ENCODE measurements at places on chromosomes 16 and 17.

DNA sequence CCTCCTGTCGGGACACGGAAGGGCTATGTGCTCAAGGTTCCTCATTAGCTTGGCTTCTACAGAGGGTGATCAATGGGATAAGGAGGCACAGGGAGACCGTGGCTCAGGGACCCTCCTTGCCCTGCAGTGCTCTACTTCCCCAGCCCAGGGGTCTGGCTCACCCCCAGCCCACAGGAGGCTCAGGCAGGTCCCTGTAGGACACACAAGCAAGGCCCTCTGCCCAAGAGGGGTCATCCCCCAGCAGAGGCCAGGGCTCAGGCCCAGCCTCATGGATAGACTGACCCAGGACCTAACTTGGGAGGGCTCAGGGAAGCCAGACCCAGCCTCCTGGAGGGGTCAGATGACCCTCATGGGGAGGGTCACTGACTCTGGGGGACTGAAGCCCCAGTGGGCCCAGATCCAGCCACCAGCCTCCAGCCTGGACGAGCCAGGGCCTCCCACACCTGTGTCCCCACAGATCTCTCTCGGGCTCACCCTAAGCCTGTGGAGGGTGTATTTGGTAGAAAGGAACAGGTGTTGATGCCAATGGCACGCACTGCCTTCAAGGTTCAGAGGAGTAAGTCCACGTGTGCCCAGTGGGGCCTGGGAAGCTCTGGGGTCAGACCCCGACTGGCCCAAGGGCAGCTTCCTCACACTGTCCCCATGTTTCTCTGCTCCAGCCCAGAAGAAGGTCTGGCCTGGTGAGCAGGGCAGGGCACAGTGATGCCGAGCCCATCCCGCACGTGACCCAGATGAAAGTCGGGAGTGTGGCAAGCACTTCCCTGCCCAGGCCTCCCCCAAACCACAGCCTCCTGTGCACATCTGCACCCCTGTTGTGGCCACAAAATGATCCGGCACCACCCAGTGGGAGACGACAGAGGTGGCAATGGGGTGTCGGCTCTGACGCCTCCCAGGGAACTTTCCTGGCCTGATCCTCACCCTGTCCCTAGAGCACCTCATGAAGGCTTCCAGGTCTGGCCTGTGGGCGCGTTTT is 10.9 kb upstream of the KRTAP17-1 start:
- DNase-seq = no peak

DNA sequence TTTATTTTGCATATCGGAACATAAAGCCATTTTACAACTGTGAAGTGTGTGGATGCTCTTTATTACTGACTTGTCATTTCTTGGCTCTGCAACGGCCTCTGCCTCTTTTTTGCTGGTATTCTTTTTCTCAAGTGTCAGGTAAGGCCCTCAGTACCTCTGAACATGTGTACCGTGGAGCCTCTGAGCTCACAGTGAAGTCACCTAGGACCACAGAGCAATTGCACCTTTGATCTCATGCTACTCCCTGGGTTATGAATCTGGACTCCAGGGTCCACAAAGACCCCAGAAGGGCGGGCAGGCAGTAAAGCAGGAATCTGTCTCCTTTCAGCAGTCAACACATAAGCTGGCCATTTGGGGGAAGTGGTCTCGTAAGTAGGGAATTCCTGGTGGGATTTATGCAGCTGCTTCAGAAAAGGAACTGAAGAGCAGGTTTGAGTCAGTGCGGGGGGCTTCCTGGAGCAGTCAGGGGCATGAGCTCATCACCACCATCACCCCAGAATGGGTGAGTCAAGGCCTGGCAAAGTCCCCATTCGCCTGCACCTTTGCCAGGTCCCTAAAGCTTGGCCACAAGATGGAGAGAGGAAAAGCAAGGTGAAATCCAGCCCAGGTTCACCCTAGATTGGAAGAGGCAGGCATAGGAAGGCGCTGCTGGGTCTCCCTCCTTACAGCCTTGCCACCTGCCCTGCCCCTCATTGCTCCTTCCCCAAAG is 33.0 kb downstream of the TBX4 start:
- DNase-seq = no peak

DNA sequence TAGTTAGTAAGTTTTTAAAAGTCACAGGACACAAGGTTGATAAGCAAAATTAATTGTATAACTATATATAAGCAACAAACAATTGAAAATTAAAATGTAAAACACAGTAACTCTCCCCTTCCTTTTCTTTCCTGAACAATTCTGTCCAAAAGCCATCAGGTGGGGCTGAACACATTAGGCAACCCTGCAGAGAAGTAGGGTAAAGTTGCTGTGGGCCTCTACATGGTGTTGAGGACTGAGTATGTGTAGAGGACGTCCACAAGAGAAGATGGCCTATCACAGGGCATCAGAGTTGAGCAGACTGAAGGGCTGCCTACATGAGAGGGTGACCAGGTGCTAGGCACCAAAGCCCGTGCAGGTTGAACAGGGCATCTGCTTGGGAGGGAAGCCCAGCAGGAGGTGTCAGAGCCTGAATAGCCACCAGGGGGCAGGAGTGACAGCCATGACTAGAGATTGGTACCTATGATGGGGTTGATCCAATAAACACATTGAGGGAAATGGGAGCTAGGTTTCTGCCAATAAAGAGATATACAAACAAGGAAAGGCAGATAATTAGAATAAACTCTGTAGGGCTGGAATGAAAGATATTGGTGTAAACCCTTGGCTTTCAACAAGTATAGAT is 415.1 kb downstream of the NPIPA8 start:
- DNase-seq = peak; percentile 3

- DNase-seq = no peak
These were observed 207.0 kb downstream of the MSI2 start for GRCh38 chr17:57463103-57463885.

GRCh38 chr17:82497483-82498405 is 21.8 kb upstream of the FOXK2 start:
- DNase-seq = peak; percentile 19

- DNase-seq = no peak
These were observed 210.3 kb downstream of the SNX29 start for GRCh38 chr16:12186774-12187335.

DNA sequence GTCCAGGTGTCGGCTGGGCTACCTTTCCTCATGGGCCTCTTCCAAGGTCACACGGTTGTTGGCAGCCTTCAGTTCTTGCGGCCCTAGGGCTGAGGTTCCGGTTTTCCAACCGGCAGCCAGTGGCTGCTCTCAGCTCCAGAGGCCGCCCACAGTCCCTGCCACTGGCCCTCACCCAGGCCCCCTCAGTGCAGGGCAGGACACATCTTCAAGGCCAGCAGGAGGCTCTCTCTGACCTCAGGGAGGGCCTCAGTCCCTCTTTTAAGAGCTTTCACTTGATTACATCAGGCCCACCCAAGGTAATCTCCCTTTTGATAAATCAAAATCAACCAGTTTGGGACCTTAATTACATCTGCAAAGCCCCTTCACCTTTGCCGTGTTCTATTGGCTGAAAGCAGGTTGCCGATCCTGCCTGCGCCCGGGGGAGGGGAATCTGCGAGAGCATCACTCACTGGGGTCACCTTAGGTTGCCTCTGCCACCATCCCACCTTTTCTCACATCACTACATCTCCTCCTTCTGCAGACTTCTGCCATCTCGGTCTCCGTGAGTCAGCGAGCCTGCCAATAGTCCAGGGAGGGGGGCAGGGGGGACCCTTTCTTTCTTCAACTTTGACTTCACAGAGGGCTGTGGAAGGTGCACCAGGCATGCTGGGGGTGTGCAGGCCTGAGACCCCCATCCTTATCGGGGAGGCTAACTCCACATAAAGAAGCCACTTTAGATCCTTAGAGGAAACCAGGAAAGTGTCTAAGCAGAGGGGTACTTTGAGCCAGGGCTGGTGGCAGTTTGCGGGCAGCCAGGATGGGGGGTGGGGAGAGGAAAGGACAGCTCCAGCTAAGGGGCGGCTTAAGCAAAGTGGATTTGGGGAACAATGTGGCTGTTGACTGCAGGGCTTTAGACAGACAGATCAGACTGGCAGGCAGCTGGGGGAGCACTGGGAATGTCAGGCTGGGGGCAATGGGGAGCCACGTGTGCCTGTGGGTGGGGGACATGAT is 28.8 kb upstream of the NXPH3 start:
- DNase-seq = no peak

DNA sequence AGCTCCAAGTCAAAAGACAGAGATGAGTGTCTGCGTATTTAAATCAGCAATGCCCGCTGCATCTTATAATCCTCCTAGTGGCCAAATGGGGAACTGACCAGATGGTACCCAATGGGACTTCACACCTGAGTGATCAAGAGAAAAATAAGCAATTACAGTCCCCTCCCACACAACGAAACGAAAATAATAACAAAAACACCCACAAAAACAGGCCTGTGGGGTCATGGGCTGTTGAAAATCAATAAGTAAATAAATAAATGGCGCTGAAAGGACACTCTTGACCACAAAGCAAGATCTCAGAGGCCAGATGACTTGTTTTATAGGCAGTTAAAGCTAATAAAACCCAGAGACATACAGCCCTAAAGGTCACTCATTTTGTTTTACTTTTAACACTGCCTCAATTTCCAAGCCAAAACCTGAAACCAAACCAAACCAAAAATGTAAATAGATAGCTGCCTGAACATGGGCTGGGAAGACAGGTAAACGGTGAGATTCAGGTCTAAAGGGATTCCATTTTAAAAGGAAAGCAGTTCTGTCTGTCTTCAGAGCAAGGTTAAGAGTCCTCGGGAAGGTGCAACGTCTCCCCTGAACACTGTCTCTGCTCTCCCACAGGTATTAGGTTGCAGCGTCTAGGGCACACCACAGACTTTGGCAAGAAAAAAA is 1.3 kb downstream of the ZNF821 start:
- no peak for DNase-seq

DNA sequence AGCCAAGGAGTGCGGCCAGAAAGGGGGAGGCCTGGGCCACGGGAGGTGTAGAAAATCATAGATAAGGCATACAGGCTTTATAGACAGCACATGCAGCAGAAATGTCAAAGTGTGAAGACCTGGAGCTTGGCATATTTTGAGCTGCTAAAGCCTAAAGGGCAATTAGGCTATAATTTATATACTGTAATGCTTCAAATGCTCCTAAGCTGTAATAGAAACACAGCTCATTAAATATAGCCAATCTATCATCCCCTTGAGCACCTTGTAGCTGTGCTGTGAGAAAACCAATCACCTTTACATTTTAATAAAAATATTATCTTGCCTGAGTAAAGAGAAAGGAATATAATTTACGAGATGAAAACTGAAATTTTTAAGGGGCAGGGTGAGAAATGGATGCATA is 97.9 kb upstream of the NOG start:
- no peak for DNase-seq

GRCh38 chr16:711548-712320 is 3.2 kb upstream of the METRN start:
- peak; percentile 83 for DNase-seq

DNA sequence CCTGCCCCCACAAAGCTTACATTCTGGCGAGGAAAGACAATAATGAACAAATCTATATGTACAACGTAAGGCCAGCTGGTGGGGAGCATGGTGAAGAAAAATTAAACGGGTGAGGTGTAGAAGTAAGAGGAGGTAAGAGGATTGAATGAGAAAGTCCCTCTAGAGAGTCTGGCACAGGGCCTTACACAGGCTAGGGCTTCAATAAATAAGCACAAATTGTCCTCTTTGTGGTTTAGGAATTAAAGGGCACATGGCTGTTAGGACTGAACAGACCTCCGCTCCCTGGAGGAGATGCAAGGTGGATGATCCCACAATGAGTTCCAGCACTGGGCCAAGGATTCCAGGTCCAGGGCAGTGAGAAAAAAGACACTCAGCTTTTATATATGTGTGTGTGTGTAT is 43.1 kb upstream of the HAPSTR1 start:
- no peak for DNase-seq

GRCh38 chr17:74020522-74020921 is 183.0 kb upstream of the RPL38 start:
- no peak for DNase-seq

- no peak for DNase-seq
These were observed 30.8 kb downstream of the B9D1 start for GRCh38 chr17:19331543-19332245.

GRCh38 chr16:54930869-54931119 is 129 bp downstream of the IRX5 start:
- no peak for DNase-seq

- DNase-seq = no peak
These were observed 6.9 kb upstream of the KCNG4 start for GRCh38 chr16:84246679-84247077.

GRCh38 chr17:63439687-63440086 is 6.4 kb downstream of the CYB561 start:
- DNase-seq = no peak

DNA sequence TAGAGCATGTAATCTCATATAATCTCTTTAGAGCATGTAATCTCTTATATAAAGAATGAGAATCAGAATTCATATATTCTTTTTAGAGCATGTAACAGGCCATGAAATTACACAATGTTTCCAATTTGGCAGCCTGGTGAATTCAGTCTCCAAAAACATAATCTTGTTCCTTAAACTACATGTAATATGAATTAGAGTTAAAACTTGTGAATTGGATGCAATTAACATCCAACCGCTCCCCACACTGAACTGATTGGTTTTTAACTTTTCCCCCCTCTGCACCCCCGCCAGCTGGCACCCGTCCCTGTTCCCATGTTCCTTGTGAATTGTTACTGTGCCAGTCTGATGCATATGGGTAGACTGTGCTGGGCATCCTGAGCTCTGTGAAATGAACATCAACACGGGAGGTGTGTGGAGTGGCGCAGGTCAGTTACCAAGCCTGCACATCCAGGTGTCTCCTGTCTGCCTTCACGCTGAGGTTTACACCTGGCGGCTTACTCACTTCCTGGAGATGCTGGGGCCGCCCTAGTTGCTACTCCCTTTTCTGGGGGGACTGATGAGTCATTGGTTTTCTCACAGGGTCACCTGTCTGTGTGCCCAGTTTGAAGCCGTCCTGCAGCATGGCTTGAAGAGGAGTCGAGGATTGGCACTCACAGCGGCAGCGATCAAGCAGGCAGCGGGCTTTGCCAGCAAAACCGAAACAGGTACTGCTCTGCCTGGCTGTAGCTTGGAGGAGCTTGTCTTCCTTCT is 50.4 kb downstream of the SNX29 start:
- no peak for DNase-seq

DNA sequence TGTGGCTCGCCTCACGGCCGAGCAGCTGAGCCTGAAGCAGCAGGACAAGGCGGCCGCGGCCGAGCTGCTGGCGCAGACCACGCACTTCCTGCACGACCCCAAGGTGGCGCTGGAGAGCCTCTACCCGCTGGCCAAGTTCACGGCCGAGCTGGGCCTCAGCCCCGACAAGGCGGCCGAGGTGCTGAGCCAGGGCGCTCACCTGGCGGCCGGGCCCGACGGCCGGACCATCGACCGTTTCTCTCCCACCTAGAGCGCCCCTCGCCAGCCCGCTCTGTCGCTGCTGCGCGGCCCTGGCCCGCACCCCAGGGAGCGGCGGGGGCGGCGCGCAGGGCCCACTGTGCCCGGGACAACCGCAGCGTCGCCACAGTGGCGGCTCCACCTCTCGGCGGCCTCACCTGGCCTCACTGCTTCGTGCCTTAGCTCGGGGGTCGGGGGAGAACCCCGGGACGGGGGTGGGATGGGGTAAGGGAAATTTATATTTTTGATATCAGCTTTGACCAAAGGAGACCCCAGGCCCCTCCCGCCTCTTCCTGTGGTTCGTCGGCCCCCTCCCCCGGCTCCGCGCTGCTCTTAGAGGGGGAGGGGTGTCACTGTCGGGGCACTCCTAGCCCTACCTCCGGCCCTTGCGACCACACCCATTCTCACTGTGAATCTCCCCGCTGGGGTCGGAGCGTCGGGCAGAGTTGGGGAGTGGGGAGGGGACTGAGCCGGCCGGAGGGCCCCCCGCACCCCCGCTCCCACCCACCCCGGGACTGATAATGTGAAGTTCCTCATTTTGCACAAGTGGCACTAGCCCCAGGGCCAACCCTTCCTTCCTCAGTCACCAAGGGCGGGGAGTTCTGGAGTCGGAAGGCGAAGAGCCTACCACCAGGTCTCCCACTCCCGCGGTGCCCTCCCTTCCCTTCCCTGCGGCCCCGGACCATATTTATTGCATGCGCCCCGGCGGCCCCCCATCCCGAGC is 4.0 kb downstream of the HIC1 start:
- peak; percentile 51 for DNase-seq

Data from activated CD8-positive, alpha-beta memory T cell treated with anti-CD3 and anti-CD28 coated beads for 1 hour (primary cell).